Endothelial cell (in vitro differentiated cells): ENCODE measurements at places on chromosomes 11 and 22.

DNA sequence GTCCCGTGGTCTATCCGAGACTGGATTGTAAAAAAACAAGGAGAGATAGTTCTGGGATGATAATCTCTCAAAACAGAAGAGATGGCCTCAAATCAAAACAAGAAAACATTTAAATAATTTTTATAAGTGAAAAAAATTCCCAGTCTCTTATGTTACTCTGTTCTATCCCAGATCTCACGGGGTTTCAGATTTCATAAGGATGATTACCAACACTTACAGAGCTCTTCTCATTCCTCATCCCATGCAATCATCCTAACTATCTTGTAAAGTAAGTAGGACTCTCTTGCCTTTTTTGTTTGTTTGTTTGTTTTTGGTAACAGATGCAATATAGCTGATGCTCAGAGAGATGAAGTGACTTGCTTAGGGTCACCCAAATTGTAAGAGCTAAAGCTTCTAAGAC, 20.0 kb upstream of the ZBTB16 start:
- DNase-seq, result no peak

- peak; percentile 46 for DNase-seq
Observed at GRCh38 chr11:102287964-102288724, 29.1 kb upstream of the BIRC3 start.

GRCh38 chr22:21829523-21829922, 37.9 kb downstream of the MAPK1 start:
- DNase-seq, result no peak

GRCh38 chr11:105713696-105714095, 103.8 kb downstream of the GRIA4 start:
- no peak for DNase-seq

DNA sequence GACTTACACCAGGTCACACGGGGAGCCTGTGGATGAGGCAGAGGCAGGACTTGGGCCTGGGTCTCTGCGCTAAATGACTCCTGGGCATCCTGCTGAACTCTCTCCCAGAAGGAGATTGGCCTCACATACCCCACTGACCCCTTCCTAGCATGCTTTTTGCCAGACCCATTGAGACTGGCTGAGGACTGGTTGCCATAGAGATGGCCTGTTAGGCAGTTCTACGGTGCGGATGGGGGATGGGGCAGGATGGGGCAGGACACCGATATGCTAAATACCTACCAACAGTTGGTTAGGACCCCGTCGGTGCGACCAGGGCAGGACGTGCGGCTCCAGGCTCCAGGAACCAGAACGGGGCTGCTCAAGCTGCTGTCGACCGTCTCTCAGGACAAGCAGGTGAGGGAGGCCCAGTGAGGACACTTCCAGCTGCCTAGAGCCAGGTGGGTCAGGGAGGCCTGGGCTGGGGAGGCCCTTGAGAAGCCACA, at the start of gene TSGA10IP:
Gene TSGA10IP (plus strand): TSS at position 51 of the 482 bp plus-strand sequence. CDS start 196 bp downstream, at position 247.
- no peak for DNase-seq

DNA sequence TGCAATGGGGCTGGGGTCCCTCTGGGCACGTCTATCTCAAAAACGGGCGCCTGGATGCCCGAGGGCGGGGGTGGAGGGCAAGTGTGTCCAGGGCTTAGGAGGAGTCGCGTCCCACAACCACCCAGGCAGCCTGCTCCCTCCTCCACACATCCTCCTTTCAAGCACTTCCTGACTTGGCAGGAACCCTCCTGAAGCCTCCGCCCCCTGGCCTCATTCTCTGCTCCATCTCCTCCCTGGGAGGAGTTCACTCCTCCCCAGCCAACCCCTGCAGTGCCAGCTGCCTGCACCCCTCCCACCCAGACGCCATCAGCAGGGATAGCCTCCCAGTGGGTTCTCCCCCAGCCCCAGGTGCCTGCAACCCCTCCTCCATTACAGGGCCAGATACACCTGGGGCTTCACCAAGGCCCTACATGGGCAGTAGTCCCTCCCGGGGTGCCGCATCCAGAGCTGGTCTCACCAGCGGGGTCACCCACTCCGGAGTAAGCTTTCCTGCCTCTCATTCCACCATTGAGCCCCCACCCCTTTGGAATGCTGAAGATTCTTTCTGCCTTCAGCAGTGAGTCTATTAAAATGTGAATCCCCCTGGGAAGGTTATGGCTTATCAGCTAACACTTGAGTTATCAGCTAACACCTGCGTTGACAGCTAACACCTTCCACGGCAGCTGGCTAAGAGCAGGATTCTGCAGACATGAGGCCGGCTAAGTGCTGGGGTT, 24.4 kb downstream of the RTN4R start:
- peak; percentile 23 for DNase-seq

- no peak for DNase-seq
Observed at GRCh38 chr22:49760280-49760629, 67.4 kb downstream of the BRD1 start.

- no peak for DNase-seq
Observed at GRCh38 chr11:100923555-100923954, 206.1 kb downstream of the PGR start.

DNA sequence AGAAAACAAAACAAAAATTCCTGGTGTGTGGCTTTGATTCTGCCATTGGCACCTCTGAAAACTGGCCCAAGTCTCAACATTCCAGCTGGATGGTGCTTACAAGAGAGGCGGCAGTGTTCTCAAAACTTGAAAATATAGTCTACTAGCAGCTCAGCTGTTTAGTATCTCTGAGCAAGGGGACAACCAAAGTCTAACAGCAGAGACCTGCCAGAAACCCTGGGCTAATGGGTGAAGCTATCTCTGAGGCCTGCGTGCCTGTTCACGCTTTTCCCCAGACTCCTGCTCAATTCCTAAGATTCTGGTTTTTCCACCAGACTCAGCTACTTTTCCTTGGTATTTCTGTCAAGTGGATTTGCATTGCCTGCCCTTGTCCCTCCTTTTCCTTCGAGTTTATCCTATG, 17.9 kb downstream of the TMEM218 start:
- no peak for DNase-seq

DNA sequence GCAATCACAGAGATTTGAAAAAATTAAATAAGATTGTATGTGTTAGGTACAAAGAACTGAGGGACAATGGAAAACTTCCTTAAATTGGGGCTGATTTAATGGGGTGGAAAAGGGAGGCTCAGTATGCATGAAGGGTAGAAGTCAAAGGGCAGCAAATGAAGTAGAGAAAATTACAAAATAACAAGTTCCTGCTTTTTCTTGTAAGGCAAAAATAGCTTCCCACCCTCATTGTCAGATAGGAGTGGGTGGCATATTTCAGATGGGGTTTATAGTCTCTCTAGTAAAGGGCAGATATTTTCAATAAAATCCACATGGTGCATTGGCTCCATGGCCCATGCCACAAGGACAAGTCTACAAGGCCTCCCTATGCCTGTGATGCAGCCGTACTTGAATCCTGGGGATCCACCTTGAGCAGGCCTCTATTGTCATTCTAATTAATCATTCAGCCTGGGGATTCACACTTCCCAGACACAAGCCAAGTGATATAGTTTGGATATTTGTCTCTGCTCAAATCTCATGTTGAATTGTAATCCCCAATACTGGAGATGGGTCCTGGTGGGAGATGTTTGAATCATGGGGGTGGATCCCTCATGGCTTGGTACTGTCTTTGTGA, 36.7 kb upstream of the SESN3 start:
- DNase-seq, result no peak

- DNase-seq, result no peak
Observed at GRCh38 chr11:2182692-2183474, 11.3 kb upstream of the TH start.

DNA sequence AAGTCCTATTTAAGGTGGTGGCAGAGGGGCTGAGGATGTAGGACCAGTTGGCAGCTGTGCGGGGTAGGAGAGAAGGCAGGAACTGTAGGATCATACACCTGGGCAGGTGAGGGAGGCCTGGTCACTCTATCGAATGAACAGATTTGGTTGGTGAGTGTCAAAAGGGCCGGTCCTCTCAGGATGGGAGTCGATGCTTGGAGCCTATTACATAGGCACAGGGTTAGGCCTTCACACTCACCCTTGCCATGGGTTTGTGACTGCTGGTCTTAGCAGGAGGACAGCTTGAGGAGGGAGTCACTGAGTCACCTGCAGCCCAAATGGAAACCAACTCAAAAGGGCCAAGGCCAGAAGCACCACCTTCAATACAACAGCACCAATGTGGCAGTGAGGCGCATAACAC, 80.2 kb upstream of the NARS2 start:
- no peak for DNase-seq

- DNase-seq, result no peak
Observed at GRCh38 chr22:24324137-24324536, 53.5 kb downstream of the SPECC1L start.

GRCh38 chr22:22460060-22460459, 48.5 kb downstream of the ZNF280B start:
- no peak for DNase-seq

GRCh38 chr11:68411501-68411991, 49.0 kb upstream of the PPP6R3 start:
- no peak for DNase-seq

GRCh38 chr22:43005106-43005505, 9.8 kb downstream of the PACSIN2 start:
- DNase-seq, result no peak
